NCI-H460 (cell line): ENCODE measurements at places on chromosomes 16 and 17. TPM values are rescaled to one million over a fixed set of nuclear protein-coding genes. Genes with fewer than 3 reads are reported as not detected.

GRCh38 chr17:31900877-31901276 is 631 bp downstream of the UTP6 start:
- no peak for DNase-seq

KRTAP2-2 gene
- not detected in 2 replicates for total RNA-seq

DNA sequence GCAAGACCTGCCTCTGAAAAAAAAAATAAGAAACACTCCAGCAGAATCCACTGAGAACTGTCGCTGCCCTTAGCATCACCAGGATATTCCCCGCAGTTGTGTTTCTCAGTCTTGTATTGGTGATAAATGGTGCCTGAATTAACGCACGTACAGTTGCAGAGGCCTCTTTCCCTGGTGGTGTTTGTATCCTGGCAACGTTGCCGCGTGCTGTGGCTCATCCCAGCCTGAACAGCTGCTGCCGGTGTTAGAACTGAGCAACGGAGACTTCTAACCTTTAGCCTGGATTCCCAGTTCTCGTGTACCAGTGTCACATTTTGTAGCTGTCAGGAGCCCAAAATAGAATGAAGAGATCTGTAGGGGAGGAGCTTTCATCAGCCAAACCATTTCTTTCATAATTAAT is 4.8 kb downstream of the MLYCD start:
- DNase-seq = no peak

GRN gene
- total RNA-seq = 138 and 165 TPM in 2 replicates

DNA sequence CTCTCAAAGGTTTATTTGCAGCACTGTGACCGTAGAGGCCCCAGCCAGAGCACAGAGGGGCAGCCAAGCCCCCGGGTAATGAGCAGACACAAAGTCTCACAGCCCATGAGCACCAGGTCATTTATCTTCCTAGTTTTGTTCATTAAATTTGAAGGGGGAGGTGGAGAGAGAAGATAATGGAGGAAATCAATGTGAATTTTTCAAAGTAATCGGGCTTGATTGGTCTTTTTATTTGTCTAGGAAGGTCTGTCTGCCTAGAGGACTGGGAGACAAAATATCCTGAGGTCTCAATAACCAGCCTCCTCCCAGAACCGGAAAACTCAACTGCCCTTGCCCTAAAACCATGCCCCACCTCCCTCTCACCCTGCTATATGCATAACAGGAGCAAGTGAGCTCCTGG is 189.0 kb downstream of the SLC39A11 start:
- no peak for DNase-seq

KSR1 gene
- total RNA-seq = 8.3 and 11.7 TPM in 2 replicates

KRTAP4-5 gene
- total RNA-seq = not detected in 2 replicates

- DNase-seq = no peak
Measured at GRCh38 chr17:81239714-81240555, 817 bp downstream of the NDUFAF8 start.

DNA sequence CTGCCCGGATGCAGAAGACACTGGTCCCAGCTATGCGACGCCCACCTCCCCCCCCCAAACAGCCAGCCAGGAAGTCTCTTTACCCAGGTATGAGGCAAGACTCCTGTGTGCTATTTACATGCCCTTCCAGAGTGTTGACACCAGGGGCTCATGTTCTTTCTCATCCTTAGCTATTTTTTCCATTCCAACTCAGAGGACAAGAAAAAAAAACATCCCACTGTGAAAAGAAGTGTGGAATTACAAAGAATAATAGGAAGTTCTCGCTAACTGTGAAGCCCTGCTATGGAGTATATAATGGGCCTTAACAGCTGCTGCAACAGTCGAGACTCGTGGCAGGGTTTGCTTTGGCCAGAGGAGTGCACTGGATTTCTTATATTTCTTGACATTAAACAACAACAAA is 584.9 kb downstream of the CDH13 start:
- no peak for DNase-seq

- DNase-seq = peak; percentile 98
Measured at GRCh38 chr17:66691644-66692420, 143.1 kb upstream of the CACNG5 start.

- no peak for DNase-seq
Measured at GRCh38 chr17:74369665-74370490, 2.6 kb downstream of the GPR142 start.

WNT9B gene
- total RNA-seq = not detected in 2 replicates

- no peak for DNase-seq
Measured at GRCh38 chr17:83115832-83116231, 36.4 kb downstream of the METRNL start.

DNA sequence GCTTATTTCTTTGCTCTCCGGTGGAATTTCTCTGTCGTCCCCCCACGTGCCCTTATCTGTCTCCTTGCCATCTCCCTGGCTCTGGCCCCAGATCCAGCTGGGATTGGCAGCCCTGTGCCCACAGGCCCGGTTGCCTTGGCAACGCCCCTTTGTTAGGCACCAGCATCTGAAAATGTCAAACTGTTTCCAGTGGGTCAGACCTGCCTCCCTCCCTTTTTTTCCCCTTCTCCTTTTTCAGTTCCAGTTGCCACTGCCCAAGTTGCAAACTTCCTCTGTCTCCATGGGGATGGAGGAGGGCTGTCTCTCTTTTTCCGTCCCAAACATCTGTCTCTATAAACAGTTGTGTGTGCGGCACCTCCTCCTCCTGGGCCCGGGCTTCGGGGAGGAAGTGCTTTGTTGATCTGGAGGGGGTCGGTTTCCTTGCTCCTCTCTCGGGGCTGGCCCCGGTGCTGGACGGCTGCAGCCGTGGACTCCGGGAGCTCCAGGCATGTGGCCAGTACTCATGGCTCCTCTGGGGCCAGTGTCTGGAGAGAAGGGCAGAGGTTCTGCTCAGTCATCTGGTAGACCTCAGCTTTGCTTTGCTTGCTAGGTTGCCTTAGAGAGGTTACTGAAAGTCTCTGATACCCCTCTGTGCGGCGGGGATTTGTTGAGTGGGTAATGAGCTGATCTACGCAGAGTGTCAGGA is 35.3 kb downstream of the SOCS3 start:
- DNase-seq = peak; percentile 50

DNA sequence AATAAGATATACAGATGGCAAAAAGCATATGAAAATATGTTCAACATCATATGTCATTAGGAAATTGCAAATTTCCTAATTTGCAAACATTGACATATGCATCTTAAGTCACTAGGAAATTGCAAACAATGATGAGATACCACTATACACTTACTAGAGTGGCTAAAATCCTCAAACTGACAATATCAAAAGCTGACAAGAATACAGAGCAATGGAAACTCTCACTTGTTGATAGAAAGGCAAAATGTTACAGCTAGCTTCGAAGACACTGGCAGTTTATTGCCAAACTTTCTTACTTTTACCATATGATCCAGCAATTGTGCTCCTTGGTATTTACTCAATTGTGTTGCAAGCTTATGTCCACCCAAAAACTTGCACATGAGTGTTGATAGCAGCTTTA is 5.0 kb upstream of the IL4R start:
- no peak for DNase-seq

DNA sequence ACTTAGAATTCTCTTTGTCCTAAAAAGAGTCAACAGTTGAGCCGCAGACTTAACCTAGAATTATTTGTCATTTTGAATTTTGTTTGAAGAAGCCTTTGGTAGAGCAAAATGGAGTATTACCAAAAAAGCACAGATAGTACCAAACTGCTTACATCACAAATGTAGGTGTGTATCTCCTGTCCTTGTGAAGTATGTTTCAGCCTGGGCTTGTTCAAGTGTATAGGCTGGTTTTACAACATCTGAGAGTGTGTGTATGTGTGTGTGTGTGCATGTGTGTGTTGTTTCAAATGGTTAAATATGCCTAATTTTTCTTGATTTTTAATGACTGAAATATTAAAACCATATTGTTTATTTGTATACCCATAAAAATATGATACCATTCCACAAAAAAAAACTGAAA is 188.7 kb upstream of the AXIN2 start:
- DNase-seq = no peak

DNA sequence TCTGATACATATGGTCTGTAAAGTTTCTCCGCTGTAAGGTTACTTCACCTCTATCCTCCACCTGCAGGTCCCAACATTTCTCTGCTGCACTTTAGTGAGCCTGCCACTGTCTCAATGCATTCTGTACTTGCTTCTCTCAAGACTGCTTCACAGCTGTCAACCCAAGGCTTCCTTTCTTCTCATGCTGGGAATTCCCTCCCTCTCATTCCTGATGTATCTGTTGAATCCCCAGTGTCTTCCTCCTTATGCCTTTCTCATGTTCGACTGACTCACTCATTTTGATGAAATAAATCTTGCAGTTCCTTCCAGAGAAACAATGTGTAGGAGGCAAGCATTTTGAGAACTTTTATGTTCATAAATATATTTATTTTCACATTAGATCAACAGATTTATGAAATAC is 288.3 kb downstream of the CNTNAP4 start:
- no peak for DNase-seq

GRCh38 chr16:11169641-11170040 is 86.4 kb downstream of the SOCS1 start:
- no peak for DNase-seq

DNA sequence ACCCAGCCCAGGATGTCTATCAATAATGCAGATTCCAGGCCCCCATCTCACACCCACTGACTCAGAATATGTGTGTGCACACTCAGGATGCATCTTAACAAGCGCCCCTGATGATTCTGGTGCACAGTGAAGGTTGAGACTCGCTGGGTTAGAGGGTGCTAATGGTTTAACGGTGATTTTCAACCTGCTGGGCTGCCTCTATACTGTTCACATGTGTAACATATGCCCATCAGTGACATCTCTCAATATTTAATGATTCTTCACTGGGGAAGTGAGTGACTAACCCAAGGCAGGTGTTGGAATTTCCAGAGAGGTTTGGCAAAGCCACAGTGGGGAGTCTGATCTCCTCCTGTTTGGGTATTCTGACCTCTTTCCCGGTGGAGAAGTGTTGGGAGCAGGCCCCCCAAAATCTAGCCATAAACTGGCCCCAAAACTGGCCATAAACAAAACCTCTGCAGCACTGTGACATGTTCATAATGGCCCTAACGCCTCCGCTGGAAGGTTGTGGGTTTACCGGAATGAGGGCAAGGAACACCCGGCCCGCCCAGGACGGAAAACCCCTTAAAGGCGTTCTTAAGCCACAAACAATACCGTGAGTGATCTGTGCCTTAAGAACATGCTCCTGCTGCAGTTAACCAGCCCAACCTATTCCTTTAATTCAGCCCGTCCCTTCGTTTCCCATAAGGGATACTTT is 4.1 kb upstream of the DOC2B start:
- DNase-seq = no peak

DNA sequence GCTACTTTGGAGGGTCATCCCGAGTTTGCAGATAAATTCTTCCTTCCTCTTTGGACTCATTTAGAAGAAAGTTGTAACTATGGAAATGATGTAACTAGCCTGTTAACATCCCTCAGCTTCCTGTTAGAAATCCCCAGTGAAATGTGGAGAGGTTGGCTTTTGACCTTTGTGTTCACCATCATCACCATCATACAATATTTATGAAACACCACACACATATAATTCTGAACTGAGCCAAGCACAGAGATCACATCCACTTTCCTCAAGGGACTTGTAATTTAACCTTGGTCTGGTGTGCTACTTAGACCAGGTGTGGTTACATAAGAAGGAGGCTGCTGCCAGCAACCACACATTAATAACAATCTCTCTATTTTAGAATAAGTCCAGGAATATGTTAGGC is 2.5 kb downstream of the CAPNS2 start:
- DNase-seq = no peak

DNA sequence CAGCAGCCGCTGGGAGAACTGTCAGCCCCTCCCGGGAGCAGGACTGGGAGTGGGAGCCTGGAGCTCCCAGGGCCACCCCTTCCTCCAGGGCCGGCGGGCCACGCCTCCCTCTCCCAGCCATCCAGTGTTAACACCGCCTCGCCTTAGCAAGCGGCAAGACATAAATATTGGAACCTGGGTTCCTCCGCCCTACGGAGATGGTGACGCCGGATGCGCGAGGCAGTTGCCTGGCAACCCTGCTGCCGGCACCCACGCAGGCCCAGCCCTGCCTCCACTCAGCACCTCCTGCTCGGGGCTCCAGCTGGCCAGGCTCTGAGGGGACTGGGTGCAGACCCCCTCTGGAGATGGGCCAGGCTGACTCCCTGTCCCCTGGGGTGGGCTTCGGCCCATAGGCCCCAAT is 27.4 kb upstream of the CACNA1H start:
- DNase-seq = peak; percentile 25

GRCh38 chr16:4002121-4002520 is 114.1 kb downstream of the ADCY9 start:
- no peak for DNase-seq

MYL4 gene
- total RNA-seq = not detected in 2 replicates

DNA sequence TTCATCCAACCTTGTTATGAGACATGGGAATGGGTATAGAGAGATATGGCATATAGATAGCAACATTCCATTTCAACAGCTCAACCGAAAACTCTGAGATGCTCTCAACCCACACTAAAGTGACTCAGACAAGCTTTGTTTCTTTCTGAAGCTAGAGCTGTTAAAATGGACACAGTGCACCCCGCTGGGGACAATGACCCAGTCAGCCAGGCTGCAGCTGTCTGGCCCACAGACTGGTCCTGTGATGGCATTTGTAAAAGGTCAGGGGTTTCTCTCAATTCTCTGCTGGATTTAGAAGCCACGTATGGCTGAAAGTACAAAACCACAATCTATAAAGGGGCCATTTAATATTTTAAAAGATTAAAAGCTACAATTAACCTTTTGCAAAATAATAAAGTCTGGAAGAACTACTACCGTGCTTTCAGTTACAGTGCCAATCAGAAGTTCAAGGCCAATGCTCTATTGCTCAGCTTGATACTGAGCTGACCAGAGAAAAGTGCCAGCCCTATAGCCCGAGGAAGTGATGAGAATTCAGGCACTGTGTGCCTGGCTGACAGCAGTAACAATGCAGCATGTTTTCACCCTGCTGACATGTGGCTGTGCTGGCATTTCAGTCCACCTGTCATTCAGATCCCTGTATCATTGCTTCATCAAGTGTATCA is 60.2 kb downstream of the TEX2 start:
- no peak for DNase-seq

CTRB1 gene
- total RNA-seq = not detected in 2 replicates

GRCh38 chr17:14547016-14547415 is 246.1 kb downstream of the HS3ST3B1 start:
- no peak for DNase-seq

HS3ST3B1 gene
- 10.8 and 11.5 TPM in 2 replicates for total RNA-seq

IL21R gene
- total RNA-seq = 0.10 TPM in 1 of 2 replicates, not detected in the other

GRCh38 chr16:88599092-88599733 is 29.0 kb downstream of the ZC3H18 start:
- DNase-seq = no peak

GRCh38 chr16:28503470-28504259 is 3.0 kb downstream of the IL27 start:
- no peak for DNase-seq
